ENCODE measurements at places on chromosomes 1 and 21.

GRCh38 chr1:172118618-172119017 lies 277.3 kb downstream of the DNM3 start:
- no peak for DNase-seq

DNA sequence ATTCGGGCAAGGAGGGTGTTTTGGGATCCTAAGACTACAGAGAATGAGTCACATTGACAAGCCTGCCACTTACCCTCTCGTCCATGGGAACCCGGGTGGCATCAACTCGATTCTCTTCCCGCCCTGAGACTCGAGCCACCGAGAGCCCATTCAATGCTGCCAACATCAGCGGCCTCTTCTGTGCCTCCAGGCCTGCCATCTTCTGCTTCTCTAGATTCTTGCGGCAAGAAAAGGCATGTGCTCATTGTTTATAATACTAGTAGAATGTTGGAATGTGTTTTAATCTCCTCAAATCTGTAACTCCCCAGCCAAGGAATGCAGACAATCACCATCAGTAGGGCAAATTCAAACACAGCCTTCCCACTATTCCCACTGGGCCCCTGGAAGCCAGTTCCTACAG lies 96.9 kb downstream of the SMYD2 start:
- no peak for DNase-seq

- DNase-seq, result no peak
Observed at GRCh38 chr1:53982763-53983104, 35.3 kb downstream of the LDLRAD1 start.

- no peak for DNase-seq
Observed at GRCh38 chr1:2991753-2992495, 29.3 kb upstream of the ACTRT2 start.

GRCh38 chr1:75172556-75172955 lies 38.4 kb downstream of the LHX8 start:
- DNase-seq, result no peak

DNA sequence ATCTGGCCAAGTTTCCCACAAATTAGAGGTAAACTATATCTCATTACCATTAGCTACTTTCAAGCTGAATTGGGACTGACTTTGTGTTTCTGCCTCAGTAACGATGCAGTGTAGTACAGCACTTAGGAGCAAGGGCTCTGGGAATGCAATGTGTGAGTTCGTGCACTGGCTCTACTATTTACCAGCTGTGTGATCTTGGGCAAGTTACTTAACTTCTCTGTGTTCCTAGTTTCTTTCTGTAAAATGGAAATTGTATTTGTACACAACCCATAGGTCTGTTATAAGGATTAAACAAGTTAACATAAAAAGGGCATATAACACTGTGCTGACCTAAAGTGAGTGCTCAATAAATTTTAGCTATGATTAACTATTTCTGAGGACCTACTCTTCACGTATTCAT lies 65.0 kb upstream of the CSF1 start:
- DNase-seq, result no peak

- DNase-seq, result no peak
Observed at GRCh38 chr1:3650248-3651025, 534 bp upstream of the WRAP73 start.

- DNase-seq, result no peak
Observed at GRCh38 chr21:44314128-44314527, 14.3 kb downstream of the PFKL start.

- DNase-seq, result no peak
Observed at GRCh38 chr1:25907601-25908000, 1.4 kb upstream of the STMN1 start.

DNA sequence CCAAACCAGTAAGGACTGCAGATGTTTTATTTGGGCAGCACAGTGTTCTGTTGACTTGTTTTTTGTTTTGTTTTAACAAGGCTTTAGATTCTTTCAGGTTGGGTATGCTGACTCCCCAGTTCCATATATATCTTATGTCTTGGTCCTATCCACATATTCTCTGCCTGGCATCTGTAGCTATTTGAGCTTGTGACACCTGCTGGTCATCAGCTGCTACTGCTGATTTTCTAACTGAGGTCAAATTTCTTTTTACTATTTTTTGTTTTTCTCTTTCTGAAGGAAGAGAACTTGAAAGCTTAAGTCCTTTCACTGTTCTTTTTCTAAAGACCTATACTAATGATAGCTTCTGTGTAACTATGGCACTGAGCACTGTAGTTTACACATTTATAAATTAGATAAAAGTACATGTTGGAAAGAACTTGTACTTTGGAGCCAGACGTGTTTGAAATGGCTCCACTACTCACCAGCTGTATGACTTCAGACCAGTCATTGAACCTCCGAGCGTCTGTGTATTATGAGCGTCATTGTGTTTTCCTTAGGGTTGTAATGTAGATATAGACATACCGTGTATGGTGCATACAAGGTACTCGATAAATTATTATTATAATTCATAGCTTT lies 109.4 kb downstream of the NRDC start:
- no peak for DNase-seq

- DNase-seq, result no peak
Observed at GRCh38 chr1:154726896-154727753, 119.1 kb upstream of the ADAR start.

DNA sequence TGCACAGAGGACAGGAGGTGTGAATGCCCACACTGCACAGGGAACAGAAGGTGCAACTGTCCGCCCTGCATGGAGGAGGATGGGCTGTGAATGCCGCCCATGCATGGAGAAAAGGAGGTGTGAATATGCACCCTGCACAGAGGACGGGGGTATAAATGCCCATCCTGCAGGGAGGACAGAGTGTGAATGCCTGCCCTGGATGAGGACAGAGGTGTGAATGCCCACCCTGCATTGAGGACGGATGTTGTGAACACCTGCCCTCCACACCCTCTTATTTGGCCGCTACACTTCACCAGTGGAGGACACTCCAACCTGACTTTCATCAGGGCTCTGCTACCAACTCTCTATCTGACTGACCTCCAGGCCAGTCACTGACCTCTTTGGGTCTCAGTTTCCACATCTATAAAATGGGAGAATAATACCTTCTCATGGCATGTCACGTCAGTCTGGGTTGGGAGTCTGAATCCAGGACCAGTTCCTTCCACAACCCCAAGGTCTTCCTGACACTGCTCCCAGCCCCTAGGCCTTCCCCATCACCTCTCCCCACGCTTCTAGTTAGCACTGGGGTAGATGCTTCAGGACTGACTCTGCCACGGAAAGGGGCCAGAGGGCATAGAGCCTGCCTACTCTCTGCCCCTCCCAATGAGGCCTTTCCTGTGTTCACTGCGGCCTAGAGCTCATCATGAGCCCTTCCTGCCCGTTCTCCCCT lies 28.4 kb downstream of the ZBTB17 start:
- DNase-seq, result no peak

DNA sequence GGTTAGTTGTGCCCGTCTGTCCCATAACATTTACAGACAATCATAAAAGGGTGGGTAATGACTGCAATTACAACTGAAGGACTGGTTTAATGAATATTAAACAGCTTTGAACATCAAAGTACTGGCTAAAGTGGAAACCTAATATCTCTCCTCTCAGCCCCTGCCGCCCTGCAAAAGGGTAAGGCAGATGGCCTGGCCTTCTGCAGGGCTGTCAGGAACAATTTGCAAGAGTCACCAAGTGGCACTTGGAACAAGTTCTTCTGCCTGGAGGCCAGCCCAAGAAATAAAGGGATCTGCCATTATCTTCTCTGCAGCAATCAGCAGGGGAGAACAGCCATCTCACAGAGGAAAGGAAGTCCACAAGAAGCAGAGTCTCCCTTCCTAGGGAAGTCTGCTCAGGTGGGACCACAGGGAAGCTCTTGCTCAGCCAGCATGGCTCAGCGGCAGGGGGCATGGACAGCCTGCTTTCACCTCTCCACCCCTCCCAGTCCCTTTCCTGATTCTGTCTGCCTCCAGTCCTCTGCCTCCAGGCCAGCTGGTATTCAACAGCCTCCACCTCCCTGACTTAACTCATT lies 96.1 kb downstream of the TRABD2B start:
- DNase-seq, result no peak

GRCh38 chr1:221093903-221094791 lies 214.9 kb downstream of the HLX start:
- DNase-seq, result no peak

GRCh38 chr1:204065986-204066300 lies 7.0 kb upstream of the SOX13 start:
- no peak for DNase-seq

GRCh38 chr1:221053889-221054288 lies 174.6 kb downstream of the HLX start:
- no peak for DNase-seq

GRCh38 chr1:202143011-202143767 lies 1.3 kb downstream of the ARL8A start:
- DNase-seq, result no peak

- no peak for DNase-seq
Observed at GRCh38 chr21:35234725-35235124, 185.6 kb upstream of the RUNX1 start.

DNA sequence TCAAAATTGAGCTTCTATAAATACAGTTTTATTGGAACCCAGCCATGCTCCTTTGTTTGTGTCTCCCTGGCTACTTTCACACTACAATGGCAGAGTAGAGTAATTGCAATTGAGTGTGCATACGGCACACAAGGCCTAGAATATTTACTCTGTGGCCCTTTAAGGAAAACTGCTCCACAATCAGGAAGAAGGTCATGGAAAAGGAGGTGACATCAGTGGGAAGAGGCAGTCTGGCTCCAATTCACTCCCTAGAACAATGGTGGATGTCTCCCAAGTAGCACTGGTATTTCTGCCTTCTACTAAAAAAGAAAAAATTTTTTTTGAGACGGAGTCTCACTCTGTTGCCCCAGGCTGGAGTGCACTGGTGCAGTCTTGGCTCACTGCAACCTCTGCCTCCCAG lies 51.3 kb downstream of the KRTAP19-8 start:
- DNase-seq, result no peak

- DNase-seq, result no peak
Observed at GRCh38 chr1:182629080-182629479, 24.9 kb upstream of the RGS16 start.

- DNase-seq, result no peak
Observed at GRCh38 chr1:41417746-41418145, 56.5 kb downstream of the FOXO6 start.

- no peak for DNase-seq
Observed at GRCh38 chr1:234102583-234102982, 198.1 kb downstream of the SLC35F3 start.

- DNase-seq, result no peak
Observed at GRCh38 chr1:12402842-12403241, 173.0 kb downstream of the VPS13D start.

- DNase-seq, result no peak
Observed at GRCh38 chr1:47725000-47725473, 272.1 kb downstream of the TRABD2B start.

DNA sequence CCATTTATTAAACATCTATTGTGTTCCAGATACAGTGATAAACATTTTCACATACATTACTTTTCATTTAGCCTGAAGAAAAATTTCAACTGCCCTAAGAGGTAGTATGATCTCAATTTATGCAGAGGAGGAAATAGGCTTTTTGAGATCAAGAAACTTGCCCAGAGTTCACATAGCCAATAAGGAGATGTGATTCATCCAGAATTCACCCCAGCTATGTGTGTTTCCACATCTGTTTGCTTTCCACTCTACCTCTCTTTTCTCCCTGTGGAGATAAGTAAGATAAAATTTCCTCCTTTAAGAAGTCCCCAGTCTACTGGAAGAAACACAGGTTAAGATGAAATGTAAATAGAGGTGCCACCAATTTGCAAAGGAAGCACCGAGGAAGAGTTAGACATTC lies 199.7 kb upstream of the C8B start:
- DNase-seq, result no peak

DNA sequence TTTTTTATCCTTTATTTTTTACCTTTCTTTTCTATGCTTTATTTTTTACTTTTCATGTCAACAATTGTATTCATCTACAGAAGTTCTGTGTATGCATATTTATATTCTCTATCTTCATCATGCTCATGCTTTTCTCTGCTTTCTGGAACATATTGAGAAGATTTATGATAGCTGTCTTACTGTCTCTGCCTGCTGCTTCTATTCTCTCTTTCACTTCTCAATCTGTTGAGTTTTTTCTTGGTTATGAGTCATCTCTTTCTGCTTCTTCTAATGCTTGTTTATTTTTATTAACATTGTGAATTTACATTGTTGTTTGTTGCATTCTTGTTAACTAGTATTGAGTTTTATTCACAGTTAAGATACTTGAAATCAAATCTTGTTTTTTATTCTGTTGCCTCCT lies 22.6 kb downstream of the F5 start:
- DNase-seq, result no peak

DNA sequence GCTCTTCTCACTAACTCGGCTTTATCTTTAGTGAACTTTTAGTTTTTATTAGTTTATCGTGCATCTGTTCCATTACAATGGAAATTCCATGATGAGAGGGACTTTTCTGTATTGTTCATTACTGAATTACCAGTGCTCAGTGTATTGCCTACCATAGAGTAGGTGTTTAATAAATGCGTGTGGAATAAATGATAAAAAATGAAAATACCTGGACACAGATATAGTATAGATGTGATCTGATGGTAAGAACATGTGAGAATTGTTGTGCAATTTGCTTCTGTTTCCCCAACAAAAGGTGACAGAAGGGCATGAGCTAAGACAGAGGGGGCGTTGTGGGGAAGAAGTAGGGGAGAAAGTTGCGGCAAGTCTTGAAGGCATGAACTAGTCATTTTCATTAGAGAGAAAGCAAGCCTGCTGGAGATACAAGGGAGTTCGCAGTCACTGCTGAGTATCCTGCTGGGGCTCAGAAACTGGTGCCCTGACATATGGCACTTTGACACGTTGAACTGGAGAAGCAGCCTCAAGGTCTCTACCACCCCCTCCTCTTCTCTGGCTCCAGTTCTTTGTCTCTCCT lies 5.6 kb upstream of the COG2 start:
- DNase-seq, result no peak

- no peak for DNase-seq
Observed at GRCh38 chr1:226082959-226083301, 20.4 kb downstream of the H3-3A start.

DNA sequence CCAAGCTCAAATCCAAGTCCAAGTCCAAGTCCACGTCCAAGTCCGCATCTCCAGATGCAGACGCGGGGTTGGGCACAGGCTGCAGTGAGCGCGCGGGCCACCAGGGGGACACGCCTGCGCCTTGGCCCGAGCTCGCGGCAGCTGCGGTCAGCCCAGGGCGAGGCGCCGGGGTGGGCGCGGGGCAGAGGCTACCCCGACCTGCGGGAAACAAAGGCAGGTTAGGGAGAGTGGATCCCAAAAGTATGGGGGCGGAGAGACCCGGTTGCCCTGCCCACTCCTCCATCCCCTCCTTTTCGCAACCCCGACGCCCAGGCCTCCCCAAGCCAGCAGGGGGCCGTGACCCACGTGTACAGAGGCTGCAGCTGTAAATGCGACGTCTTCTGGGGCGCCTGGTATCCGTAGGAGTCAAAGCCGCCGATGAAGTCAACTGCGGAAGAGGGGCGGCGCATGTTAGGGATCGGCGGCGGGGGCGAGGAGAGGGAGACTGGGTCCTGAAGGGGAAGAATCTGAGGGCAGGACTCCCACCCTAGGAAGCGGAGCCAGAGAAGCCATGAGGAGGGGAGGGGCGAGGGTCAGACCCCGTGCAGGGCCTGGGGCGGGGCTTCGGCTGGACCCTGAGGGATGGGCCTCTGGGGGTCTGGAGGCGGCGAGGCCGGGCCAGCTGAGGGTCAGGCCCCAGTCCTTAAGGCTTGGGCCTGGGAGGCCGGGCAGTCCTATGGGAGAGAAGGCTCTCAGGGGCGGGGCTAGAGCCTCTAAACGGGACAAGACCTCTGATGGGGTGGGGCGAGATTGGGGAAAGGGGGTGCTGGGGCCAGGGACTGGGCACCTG lies 58.0 kb downstream of the NKAIN1 start:
- no peak for DNase-seq

- DNase-seq, result no peak
Observed at GRCh38 chr1:41381692-41382479, 20.7 kb downstream of the FOXO6 start.

GRCh38 chr1:116457946-116458604 lies 85.0 kb downstream of the ATP1A1 start:
- DNase-seq, result no peak

All from stimulated activated CD4-positive, alpha-beta T cell treated with anti-CD3 and anti-CD28 coated beads, Interleukin-15, amount 100 ng/mL, for 1 hour (primary cell).